ENCODE measurements at places on chromosomes 13 and 19. TPM values are rescaled to one million over a fixed set of nuclear protein-coding genes. Genes with fewer than 3 reads are reported as not detected.

GRCh38 chr13:112952759-112953551 lies 16.1 kb upstream of the MCF2L start:
- H3K4me3 ChIP-seq = peak overlapping the region; percentile 44
- peak; percentile 73 for DNase-seq
- H3K27me3 ChIP-seq = no peaks in the 10 kb centered on the region
- H3K27ac ChIP-seq = peak overlapping the region; percentile 81

GRCh38 chr13:79898202-79898826 lies 417.4 kb downstream of the NDFIP2 start:
- no peak for DNase-seq
- H3K4me1 ChIP-seq = no peaks in the 10 kb centered on the region
- H3K27me3 ChIP-seq = no peaks in the 10 kb centered on the region
- H3K27ac ChIP-seq = no peak overlapping the region

Gene CGB5
- total RNA-seq = not detected

Gene ASF1B
- 21.9 TPM for total RNA-seq

DNA sequence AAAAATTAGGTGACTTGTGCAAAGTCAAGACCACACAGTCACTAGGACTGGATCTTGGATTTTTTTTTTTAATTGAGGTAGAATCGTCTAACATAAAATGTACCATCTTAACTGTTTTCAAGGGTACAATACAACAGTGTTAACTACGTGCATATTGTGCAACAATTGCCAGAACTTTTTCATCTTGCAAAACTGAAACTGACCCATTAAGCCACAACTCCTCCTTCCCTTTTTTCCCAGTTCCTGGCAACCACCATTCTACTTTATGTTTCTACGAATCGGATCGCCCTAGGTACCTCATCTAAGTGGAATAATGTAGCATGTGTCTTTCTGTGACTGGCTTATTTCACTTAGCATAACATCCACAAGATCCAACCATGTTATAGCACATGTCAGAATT lies 37.5 kb upstream of the POMP start:
- no peak for DNase-seq
- no peaks in the 10 kb centered on the region for H3K36me3 ChIP-seq
- no peaks in the 10 kb centered on the region for H3K27me3 ChIP-seq
- no peak overlapping the region for H3K4me3 ChIP-seq
- no peaks in the 10 kb centered on the region for H3K4me1 ChIP-seq
- H3K27ac ChIP-seq = no peak overlapping the region

DNA sequence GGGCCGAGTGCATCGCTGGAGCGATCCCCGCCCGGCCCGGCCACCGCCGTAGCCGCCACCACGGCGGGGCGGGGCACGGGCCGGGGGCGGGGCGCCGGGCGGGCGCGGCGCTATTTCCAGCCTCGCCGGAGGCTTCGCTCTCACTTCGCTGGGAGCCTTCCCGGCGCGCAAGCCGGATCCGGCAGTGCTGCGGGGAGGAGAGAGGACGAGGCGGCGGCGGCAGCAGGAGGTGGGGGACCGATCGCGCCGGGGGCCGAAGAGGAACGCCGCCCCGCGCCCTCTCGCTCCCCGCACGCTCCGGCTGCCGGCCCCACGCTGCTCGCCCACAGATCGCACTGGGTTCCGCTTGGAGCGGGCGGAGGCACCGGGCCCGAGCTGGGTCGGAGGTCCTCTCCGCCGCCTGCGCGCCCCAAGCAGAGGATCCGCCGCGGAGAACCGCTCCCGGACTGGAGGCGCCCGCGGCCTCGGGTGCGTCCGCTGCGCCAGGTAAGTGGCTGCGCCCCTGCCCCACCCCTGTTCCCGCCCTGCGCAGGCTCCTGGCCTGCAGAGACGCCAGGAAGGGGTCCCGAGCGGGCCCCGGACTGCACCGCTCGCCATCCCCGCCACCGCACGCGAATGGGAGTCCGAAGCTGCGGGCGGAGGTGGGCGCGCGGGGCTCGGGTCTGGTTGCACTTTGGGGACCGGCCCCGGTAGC lies at the start of gene CHST8:
Gene CHST8 (plus strand): TSS at position 143 of the 694 bp plus-strand sequence. CDS start 67,309 bp downstream, outside the sequence.
- H3K4me3 ChIP-seq = 0 out of 2 replicates have a peak within 1 kb of the TSS, but pooled peaks have one; percentile 7
- no peak for DNase-seq
- no peaks in the 10 kb centered on the region for H3K36me3 ChIP-seq
- H3K4me1 ChIP-seq = no peaks in the 10 kb centered on the region

- H3K36me3 ChIP-seq = no peaks in the 10 kb centered on the region
- DNase-seq = peak; percentile 29
Measured at GRCh38 chr13:60627071-60627686, 230.2 kb downstream of the TDRD3 start.

GRCh38 chr13:51730927-51731326 lies 73.0 kb downstream of the DHRS12 start:
- DNase-seq = no peak
- peaks cover 37% of the 10 kb centered on the region for H3K4me1 ChIP-seq
- H3K27me3 ChIP-seq = no peaks in the 10 kb centered on the region
- H3K4me3 ChIP-seq = no peak overlapping the region

- H3K4me3 ChIP-seq = no peak overlapping the region
- peaks cover 30% of the 10 kb centered on the region for H3K4me1 ChIP-seq
- H3K27ac ChIP-seq = no peak overlapping the region
- no peaks in the 10 kb centered on the region for H3K36me3 ChIP-seq
Measured at GRCh38 chr19:58570770-58571574, 2.2 kb downstream of the MZF1 start.

Gene ERICH6B
- not detected for total RNA-seq

GRCh38 chr19:48290401-48290770 lies 20.5 kb downstream of the ZNF114 start:
- H3K36me3 ChIP-seq = no peaks in the 10 kb centered on the region
- no peaks in the 10 kb centered on the region for H3K27me3 ChIP-seq
- H3K27ac ChIP-seq = no peak overlapping the region
- H3K4me1 ChIP-seq = peaks cover 14% of the 10 kb centered on the region
- DNase-seq = no peak

- H3K36me3 ChIP-seq = peaks cover 8% of the 10 kb centered on the region
- DNase-seq = no peak
- H3K4me1 ChIP-seq = peaks cover 5% of the 10 kb centered on the region
- H3K4me3 ChIP-seq = no peak overlapping the region
- H3K27me3 ChIP-seq = no peaks in the 10 kb centered on the region
Measured at GRCh38 chr13:51912091-51912490, 50.3 kb downstream of the CCDC70 start.

Gene LGALS14
- not detected for total RNA-seq

GRCh38 chr13:103539265-103539664 lies 473.0 kb upstream of the SLC10A2 start:
- no peak for DNase-seq
- H3K36me3 ChIP-seq = no peaks in the 10 kb centered on the region
- H3K27me3 ChIP-seq = no peaks in the 10 kb centered on the region
- H3K27ac ChIP-seq = no peak overlapping the region
- no peaks in the 10 kb centered on the region for H3K4me1 ChIP-seq

GRCh38 chr19:53612762-53613526 lies 18.9 kb upstream of the DPRX start:
- H3K27ac ChIP-seq = peak overlapping the region; percentile 49
- H3K36me3 ChIP-seq = no peaks in the 10 kb centered on the region
- no peaks in the 10 kb centered on the region for H3K27me3 ChIP-seq
- H3K4me3 ChIP-seq = no peak overlapping the region
- H3K4me1 ChIP-seq = peaks cover 25% of the 10 kb centered on the region

Gene U2AF1L4
- total RNA-seq = 7.9 TPM

Gene CEACAM7
- total RNA-seq = not detected

- DNase-seq = peak; percentile 85
- no peaks in the 10 kb centered on the region for H3K36me3 ChIP-seq
- H3K4me1 ChIP-seq = peaks cover 41% of the 10 kb centered on the region
- no peaks in the 10 kb centered on the region for H3K27me3 ChIP-seq
- peak overlapping the region; percentile 98 for H3K27ac ChIP-seq
Measured at GRCh38 chr13:93767180-93767916, 540.7 kb downstream of the GPC6 start.

Gene BRSK1
- total RNA-seq = 0.18 TPM

DNA sequence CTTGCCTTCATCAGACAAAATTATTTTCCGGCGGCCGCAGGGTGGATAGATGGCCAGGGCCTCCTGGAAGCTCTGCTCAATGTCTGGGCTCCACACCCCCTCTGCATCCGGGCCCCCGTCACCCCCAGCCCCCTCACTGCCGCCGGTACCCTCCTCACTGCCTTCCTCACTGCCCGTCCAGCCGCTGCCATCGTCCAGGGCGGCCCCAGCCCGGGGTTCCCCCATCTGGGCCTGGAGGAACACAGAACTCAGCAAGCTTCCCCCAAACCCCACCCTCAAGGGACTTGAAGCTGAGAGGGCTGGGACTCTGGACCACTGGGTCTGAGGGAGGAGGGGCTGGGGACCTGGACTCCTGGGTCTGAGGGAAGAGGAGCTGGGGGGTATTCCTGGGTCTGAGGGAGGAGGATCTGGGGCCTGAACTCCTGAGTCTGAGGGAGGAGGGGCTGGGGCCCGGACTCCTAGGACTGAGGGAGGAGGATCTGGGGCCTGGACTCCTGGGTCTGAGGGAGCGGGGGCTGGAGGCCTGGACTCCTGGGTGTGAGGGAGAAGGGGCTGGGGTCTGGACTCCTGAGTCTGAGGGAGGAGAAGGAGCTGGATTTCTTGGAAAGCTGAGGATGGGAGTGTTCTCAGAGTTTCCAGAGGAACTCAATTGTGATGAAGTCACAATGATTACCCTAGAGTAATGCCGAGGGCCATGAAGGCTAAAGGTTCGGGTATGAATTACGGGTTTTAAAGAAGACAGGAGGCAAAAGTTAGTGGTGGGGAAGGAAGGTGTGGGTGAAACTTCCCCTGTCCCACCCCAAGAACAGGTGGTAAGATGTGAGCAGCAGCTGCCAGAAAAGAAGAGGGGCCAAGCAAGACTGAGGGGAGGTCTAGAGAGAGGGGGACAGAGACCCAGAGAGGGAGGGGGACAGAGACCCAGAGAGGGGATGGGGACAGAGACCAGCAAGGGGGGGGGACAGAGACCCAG lies 2.1 kb downstream of the TEAD2 start:
- no peaks in the 10 kb centered on the region for H3K27me3 ChIP-seq
- DNase-seq = no peak
- peaks cover 37% of the 10 kb centered on the region for H3K4me1 ChIP-seq
- H3K36me3 ChIP-seq = 0 out of 2 replicates have a peak, but pooled peaks cover 1% of the 10 kb centered on the region
- no peak overlapping the region for H3K4me3 ChIP-seq

- no peaks in the 10 kb centered on the region for H3K4me1 ChIP-seq
- H3K4me3 ChIP-seq = no peak overlapping the region
- no peak overlapping the region for H3K27ac ChIP-seq
- H3K36me3 ChIP-seq = no peaks in the 10 kb centered on the region
- DNase-seq = no peak
- H3K27me3 ChIP-seq = no peaks in the 10 kb centered on the region
Measured at GRCh38 chr13:66347486-66348117, 882.5 kb downstream of the PCDH9 start.

GRCh38 chr19:2973229-2973628 lies 4.1 kb upstream of the TLE6 start:
- peaks cover 73% of the 10 kb centered on the region for H3K4me1 ChIP-seq
- no peak overlapping the region for H3K27ac ChIP-seq
- H3K27me3 ChIP-seq = peaks cover 14% of the 10 kb centered on the region
- H3K36me3 ChIP-seq = no peaks in the 10 kb centered on the region
- H3K4me3 ChIP-seq = no peak overlapping the region
- no peak for DNase-seq

DNA sequence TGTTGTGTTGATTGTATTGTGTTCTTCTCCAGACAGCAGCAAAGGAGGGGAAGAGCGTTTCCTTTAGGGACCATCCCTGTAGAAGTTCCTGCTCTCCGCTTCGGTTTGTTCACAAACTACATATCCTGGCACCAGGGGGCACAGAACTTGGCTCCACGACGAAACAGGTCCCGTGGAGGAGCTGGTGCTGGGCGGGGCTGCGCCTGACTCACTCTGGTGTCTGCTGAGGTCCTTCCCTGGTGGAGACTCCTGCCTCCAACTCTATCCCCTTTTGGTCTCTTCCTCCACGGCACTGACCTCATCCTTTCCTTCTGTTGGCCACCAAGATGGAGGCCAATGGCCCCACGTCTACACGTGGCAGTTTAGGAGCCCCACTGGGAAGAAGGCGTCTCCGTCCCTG lies 14.7 kb downstream of the TMPRSS9 start:
- H3K27ac ChIP-seq = no peak overlapping the region
- no peaks in the 10 kb centered on the region for H3K36me3 ChIP-seq
- H3K27me3 ChIP-seq = peaks cover 1% of the 10 kb centered on the region
- no peak overlapping the region for H3K4me3 ChIP-seq
- DNase-seq = no peak
- H3K4me1 ChIP-seq = peaks cover 15% of the 10 kb centered on the region

Gene THSD8
- 23.5 TPM for total RNA-seq

DNA sequence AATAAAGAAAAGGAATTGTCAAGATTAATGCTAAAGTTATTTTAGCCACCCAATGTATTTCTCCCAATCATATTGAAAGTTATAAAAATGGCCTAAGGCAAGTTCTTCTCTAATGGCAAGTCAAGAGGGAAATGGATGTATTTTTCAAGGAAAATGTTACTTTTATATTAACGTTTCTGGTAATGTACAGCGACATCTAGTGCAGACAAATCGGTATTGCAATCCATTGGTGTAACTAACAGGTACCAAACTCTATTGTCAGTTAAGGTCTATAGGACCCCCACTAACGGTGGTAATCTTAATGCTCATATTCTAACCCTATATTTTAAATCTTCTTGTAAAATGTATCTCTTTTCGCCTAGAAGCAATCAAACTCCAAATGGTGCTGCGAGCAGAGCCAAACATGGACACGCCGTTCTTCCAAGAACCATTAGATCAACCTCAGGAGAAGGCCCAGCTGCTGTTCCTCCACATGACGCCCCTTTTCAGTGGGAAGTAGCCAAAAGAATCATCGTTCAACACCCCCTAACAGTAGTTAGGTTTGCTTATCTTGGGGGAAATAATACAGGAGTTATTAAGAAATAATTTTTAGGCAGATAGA lies 98.5 kb upstream of the PABPC3 start:
- no peaks in the 10 kb centered on the region for H3K36me3 ChIP-seq
- no peak overlapping the region for H3K27ac ChIP-seq
- no peak overlapping the region for H3K4me3 ChIP-seq
- no peaks in the 10 kb centered on the region for H3K27me3 ChIP-seq
- DNase-seq = peak; percentile 22

Gene MAU2
- 11.2 TPM for total RNA-seq

Gene PTGER1
- not detected for total RNA-seq
